ENCODE measurements at places on chromosomes 2 and 18. TPM values are rescaled to one million over a fixed set of nuclear protein-coding genes. Genes with fewer than 3 reads are reported as not detected.

Gene AKAIN1
- not detected for total RNA-seq

Gene CERKL
- total RNA-seq = 0.23 TPM

Gene RNU2-63P
- 24.6 TPM for total RNA-seq

Gene GPR35
- total RNA-seq = 1.7 TPM

Gene LYPD1
- 17.4 TPM for total RNA-seq

Gene PID1
- total RNA-seq = 0.91 TPM

Gene DSEL
- 2.7 TPM for total RNA-seq

Gene TTC27
- total RNA-seq = 16.5 TPM

DNA sequence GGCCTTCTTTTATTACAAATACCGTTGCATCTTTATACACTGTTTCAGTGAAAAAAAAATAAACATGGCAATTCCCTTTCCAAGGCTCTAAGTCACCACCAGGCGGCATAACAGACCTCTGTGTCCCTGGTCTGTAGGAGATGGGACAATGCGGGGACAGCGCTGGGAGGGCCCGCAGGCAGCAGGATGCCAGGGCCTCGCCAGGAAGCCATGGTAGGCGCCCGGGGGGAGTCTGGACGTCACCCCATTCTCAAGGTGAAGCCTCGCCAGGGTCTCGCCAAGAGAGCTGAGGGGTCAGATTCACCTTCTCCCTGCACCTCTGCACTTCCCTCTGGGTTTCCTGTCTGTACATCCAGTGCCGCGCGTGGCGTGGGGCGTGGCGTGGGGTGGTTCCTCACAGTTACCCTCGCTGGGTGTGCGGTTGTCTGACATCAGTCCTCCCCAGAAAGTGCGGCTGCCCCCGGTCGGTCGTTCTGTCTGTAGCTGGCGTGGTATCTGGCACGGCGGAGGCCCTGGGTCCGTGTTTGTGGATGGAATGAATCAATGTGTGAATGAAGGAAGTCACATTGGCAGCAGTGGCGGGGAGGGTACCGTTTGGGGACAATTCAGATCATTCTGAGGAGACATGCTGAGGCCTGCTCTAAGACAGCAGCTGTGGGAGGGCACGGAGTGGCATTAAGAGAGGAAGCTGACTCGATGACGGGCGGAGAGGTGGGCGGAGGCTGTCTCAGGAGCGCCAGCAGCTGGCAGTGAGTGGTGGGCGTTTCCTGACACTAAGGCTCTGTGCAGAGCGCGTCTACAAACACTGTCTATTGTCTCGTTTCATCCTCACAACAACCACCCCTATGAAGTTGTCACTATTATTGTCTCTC, 46.0 kb downstream of the LRRFIP1 start:
- DNase-seq = no peak

DNA sequence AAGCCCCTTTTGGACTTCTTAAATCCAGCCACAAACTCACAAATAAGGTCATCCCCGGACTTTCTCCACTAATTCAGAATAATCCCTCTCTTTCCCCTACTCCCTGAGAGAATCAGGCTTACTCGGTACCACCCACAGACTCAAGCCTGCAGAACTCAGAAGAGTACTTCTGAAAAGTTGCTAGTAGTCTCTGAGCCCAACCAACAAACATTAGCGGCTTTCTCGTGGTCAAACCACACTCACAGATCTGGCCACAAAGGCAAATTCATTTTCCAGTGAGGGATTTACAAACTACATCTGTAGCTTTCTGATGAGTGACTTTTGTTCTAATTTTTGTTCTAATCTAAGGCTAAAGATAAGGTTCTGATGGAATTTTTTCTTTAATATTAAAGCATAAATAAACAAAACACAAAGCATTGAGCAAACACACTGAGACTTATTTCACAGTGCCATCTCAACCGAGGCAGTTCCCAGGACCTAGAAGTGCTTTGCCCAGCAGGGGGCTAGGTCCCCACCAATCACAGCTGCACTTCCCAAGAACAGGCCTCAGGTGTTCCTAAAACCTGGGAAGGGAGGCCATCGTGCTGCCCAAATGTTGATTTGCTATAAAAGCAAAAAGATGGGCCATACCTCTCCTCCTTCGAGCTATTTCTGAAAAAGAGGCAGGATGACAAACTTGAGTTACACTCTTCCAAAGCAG, 110.7 kb downstream of the COLEC12 start:
- DNase-seq = no peak

- DNase-seq = no peak
Measured at GRCh38 chr18:48734460-48734859, 195.6 kb downstream of the CTIF start.

GRCh38 chr2:126949775-126950174, 51.1 kb downstream of the TEX51 start:
- DNase-seq = no peak

DNA sequence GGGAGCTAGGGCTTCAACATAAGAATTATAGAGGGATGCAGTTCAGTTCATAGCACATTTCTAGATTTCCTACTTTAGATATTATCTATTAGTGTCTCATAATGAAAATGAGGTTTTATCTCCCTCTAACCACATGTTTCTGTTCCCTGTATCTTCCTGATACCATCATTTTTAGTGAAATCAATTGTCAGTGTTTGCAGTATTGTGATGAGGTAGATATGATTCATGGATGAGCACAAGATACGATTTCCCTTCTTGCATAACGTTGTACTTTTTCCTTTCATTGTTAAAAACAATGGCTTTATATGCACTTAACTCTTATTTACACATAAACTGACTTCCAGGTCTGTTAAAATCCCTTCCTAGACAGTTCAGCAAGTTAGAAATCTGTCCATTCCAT, 211.4 kb downstream of the ZBTB7C start:
- DNase-seq = no peak

GRCh38 chr2:82837588-82838304, 1621.3 kb downstream of the SUCLG1 start:
- DNase-seq = no peak

DNA sequence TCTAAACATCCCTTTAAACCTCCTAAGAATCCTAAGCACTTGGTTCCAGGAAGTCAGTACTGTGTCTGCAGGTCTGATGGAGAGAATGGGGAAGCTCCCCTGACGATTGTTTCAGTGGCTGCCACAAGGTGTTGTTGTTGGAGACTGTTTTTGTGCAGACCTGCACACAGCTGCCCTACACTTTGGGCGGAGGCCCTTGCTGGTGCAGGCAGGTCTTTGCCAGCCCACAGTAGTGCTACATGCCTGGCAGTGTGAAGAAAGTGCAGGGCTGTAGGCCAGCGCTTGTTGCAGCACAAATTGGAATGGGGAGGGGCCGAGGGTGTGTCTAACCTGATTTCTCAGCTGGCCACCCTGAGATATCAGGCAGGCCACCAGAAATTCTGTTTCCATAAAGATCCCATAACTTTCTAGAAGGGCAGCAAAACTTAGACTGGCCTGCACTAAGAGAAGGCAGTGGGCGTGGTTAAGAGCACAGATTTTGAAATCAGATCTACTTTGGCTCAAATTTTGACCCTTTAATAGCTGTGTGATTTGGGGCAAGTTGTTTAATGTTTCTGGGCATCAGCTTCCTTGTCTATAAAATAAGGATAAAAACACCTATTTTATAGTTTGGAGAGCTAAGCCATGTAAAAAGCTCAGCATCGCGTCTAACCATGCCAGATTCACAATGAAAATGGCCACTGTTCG, 83.7 kb upstream of the SLC1A4 start:
- DNase-seq = no peak

DNA sequence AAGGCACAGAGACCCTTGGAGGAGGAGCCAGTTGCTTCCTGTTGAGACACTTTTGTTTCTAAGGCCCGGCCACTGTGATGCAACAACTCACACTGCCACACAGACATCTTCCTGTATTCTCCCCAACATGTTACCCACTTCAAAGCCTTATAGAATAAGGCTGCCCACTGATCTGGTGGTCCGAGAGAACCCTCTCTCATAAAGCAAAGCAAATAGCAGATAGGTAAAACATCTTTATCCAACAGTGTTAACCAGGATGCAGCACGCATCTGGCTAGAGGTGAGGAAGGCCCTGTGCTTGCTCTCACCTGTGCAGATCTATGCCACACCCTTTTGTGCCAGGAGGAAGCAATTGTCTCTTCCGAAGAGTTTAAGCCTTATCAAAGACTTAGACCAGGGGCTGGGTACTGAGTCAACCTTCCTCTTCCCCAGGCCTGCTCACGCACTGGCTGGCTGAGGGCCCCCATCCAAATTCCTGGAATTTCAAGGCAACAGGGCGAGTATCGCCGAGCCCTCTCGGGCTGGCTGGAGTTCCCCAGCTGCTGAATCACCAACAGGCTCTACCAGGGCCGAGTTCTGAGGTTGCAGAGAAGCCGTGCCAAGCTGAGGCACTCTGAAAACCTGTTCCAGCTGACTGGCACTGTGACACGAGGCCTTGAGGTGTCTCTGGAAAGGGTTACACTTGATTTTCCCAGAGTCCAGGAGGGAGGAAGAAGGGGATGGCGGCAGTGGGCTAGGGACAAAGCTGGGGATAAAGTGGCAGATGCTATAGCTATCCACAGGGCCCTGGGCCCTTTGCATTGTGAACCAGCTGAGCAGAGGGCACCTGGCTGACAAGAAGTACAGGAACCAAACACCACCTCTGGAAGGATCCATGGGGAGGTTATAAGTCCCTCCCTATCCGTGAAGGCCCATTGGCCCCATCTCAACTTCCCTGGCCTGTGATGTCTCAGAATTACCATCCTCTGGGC, 29.3 kb downstream of the TGFA start:
- no peak for DNase-seq

DNA sequence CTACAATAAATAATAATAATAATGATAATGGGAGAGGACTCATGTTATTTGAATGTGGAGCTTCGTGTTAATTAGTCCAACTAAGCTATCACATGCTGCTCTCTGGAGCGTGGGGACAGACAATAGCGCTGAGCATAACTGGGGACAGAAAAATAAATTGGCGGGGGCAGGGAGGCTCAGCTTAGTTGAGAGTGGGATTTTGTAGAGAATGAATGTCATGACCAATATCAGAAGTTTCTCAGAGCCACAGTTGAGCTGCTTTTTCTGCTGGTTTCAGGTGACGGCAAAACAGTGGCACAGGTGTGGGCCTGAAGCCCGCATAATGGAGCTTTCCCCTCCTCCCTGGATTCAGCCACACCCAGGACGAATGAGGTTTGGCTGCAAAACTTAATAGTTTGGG, 111.1 kb upstream of the CAB39 start:
- DNase-seq = no peak

All from neural crest cell (in vitro differentiated cells).